ENCODE measurements at places on chromosomes 12 and 14. TPM values are rescaled to one million over a fixed set of nuclear protein-coding genes. Genes with fewer than 3 reads are reported as not detected.

EXOC3L4 gene
- 2.8 TPM for polyA plus RNA-seq

OR4E2 gene
- not detected for polyA plus RNA-seq

MAP3K9 gene
- 3.7 TPM for polyA plus RNA-seq

DNA sequence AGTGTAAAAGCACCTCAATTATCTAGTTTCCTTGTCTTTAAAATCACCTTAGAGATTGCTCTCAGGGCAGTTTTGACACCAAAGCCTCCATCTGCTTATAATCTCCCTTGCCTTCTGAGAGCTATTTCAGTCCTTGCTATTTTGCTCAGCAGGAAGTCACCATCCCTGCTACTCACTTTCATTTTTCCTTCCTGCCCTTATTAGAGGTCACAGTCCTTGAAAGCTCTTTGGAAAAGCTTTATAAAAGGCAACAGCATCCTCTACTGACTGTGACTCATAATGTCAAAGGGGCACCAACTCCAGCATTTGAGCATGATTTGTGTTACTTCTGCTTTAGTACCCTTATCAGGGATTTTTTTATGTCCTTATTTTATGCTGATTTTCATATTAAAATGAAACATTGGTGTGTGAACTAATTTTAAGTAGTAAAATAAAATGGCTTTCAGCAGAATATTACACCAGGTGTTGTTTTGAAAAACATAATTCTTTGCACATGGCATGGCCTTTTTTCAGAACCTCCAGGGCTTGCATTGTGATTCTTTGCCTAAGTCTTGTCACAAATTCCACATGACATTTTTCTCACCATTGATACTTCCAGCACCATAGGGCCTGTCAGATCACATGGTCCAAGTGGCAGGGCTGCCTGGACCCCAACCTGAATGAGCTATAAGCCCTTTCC, 213.0 kb downstream of the ADAMTS20 start:
- DNase-seq, result no peak

DNA sequence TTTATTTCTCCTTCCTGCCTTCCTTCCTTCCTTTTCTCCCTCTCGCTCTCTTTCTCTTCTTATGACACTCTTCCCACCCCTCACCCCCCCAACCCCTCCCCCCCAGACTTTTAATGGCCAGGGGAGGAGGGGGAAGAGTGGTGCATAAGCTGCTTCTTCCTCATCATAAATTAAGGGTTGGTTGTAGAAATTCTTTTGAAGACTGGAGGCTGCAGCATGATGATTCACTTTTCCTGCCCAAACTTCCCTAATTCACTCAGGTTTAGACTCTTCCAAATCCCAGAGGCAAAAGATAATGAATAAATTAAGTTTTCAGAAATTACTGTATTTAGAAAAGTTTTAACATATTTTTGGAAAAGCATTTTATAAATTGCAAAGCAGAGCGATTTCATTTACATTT, 58.2 kb downstream of the GRIP1 start:
- DNase-seq, result no peak

- DNase-seq, result no peak
Observed at GRCh38 chr12:112362310-112362709, 19.9 kb downstream of the HECTD4 start.

DNA sequence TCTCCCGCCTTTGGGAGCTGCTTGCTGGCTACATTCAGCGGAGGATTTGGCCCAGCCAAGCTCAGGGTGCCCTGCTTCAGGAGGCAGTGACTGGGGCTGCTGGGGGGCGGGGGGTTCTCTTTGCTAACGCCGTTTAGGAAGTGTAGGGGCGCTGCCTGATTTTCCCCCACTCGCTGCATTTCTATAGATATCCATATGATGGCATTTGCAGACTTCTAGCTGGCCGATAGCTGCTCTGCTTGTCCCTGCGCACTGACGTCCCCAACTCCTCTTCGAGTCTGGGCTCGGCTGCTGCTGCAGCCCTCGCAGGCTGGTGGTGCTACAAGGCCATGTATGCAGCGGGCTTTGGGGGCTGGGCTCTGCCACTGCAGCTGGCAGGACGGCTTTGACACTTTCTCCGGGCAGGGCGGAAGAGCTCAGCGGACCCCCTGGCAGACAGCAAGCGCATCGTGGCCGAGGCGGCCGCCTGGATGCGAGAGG, 3.1 kb downstream of the LRFN5 start:
- no peak for DNase-seq

GRCh38 chr14:74160763-74161162, 76.0 kb downstream of the LIN52 start:
- DNase-seq, result no peak

DNA sequence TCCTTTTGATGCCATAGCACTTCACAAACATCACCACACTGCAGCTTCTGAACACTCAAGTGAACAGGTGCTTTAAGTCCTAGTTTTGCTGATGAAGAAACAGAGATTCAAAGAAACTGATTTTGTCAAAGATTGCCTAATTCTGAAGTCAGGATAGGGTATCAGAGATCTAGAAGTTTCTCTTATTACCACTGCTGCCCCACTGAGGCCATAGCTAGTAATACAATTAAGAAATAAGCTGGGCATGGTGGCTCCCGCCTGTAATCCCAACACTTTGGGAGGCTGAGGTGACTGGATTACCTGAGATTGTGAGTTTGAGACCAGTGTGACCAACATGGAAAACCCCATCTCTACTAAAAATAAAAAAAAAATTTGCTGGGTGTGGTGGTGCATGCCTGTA, 458.3 kb upstream of the SEL1L start:
- DNase-seq, result no peak

Measured in right renal cortex interstitium (tissue), 3 donors.